Smooth muscle cell of the brain vasculature (primary cell): ENCODE measurements at places on chromosomes 12 and 14.

GRCh38 chr12:123033392-123034021 lies 53.0 kb downstream of the ARL6IP4 start:
- DNase-seq, result no peak

- peak; percentile 51 for DNase-seq
Observed at GRCh38 chr12:32918890-32919801, 22.6 kb upstream of the PKP2 start.

GRCh38 chr12:30200864-30201263 lies 417.1 kb upstream of the TMTC1 start:
- no peak for DNase-seq

GRCh38 chr14:38210587-38211216 lies 3.0 kb downstream of the SSTR1 start:
- no peak for DNase-seq

DNA sequence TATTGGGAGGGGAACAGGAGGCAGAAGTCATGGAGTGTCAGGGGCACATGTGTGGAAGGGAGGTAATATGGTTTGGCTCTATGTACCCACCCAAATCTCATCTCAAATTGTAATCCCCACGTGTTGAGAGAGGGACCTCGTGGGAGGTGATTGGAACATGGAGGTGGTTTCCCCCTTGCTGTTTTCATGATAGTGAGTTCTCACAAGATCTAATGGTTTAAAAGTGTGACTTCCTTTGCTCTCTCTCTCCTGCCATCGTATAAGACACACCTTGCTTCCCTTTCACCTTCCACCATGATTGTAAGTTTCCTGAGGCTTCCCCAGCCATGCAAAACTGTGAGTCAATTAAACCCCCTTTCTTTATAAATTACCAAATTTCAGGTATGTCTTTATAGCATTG lies 41.6 kb upstream of the CDK17 start:
- no peak for DNase-seq

GRCh38 chr12:105420659-105421240 lies 90.3 kb downstream of the C12orf75 start:
- DNase-seq, result peak; percentile 59

DNA sequence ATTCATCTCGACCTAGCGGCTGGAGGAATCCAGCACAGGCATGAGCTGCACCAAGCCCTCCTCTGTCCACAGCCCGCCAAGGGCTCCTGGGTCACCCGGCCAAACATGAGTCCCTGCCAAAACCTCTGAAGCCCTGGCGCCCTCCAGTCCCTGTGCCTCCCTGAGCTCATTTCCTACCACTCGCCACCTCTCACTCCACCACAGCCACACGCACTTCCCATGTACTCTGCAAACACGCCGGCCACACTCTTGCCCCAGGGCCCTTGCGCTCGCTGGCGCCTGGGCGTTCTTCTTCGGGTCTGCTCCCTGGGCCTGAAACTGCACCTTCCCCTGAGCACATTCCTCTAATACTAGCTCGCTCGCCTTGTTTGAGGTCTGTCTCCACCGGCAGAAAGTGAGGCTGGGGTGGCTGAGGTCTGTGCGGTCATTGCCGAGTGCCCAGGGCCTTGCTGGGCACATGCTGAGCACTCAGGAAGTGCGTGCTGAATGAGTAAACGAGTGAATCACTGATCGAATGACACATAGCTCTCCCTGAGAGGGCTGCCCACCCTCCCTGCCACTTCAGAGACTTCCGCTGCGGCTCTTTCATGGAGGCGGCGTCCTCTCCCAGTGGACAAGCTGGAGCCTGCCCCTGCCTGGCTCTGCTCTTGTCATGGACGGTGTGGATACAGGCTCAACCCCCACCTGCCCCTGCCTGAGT lies 33.7 kb upstream of the DLK1 start:
- DNase-seq, result peak; percentile 80

DNA sequence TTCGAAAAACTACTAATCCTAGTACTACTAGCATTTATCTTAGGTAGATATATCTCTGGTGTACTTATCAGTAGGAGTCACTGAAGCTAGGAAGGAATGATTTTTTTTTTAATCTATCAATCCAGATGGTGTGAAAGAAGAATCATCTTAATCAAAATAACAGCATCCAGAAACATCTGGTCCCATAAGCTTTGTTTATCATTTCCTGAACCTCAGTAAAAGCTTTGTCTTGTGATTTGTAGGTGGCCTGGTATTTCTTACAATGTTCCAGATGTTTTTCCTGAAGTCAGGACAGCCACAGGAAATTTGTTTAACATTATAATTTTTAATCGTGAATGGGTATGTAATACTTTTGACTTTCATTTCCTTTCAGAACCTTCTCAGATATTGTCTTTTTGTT lies 28.0 kb upstream of the LUM start:
- no peak for DNase-seq

DNA sequence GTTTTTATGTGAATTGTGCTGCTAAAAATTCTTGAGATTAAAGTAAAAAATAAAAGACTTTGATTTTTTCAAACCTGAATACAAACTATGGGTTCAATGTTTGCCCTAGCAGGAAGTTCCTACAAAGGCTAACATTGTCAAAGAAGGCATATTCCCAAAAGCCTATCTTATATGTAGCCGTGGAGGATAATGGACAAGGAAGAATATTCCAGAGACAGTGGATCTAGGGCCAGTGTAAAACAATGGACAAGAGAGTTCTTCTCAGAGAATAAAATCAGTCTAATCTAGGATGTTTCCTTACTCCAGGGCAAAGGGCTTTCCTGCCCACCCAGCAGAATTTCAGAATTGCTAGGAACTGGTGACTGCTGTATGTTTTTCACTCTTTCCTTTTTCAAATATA lies 359.2 kb upstream of the ATP2B1 start:
- DNase-seq, result no peak

- DNase-seq, result no peak
Observed at GRCh38 chr12:12561371-12562015, 1.2 kb downstream of the DUSP16 start.

DNA sequence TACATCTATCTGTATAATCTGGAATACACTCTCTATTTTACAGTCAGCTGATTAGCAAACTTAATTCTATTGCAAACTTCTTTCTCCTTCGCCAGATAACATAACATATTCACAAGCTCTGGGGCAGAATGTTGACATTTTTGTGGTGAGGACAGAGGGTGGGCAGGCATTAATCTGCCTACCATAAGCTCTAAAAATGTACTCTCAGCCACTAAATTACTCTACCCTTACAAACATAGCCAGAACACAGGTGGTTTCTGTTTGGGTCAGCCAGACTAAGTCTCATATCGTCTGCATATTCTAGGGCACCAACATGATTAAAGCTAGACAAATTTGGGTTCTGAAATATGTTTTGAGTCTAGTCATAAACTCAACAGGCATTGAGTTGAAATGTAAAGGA lies 90.1 kb downstream of the SLC6A15 start:
- DNase-seq, result no peak

DNA sequence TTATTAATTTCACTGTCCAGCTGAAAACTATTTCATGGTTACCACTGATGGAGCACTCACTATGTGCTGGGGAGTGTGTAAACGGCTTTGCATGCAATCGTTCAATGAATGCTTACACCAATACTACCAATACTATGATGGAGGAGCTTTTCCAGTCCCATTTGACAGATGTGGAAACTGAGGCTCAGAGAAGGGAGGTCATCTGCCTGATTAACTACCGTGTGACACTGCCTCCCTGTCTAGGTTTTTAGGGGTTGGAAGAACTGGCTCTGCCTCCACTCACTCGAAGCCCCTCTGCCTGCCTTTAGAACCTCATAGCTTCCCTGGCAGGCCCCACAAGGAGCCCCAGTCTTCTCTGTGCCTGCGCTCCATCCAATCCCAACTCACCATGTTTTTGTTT lies 11.9 kb downstream of the MSI1 start:
- DNase-seq, result no peak
